Mammary epithelial cell (primary cell): ENCODE measurements at places on chromosomes 6 and 20.

DNA sequence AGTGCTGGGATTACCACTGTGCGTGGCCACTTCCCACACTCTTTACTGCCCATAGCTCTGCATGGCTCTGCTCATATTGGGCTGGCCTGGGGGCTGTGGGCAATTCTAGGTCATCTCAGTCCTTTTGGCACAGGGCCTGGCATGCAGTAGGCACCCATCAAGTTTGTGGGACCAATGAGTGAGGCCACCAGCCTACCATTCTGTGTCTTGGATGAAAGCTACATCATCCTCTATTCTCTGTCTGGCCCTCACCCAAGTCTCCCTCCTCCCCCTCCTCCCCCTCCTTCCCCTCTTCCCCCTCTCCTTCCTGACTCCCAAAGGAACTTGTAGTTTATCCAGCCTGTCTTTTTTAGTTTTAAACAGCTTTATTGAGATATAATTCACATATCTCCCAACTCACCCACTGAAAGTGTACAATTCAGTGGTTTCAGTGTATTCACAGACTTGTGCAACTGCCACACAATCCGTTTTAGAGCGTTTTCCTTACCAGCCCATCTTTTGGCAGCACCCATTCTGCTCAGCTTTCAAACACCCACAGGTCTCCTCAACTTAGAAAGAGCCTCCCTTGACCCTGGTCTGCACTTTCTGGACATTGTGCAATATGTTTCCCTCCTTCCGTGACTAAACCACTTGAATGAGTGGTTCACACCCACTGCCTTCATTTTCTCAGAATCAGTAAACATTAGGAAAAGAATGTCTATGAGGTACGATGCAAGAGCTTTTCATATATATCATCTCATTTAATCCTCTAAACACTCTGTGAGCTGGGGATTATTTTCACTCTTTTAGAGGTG lies 21.5 kb upstream of the MRPS18A start:
- DNase-seq, result peak; percentile 45

- DNase-seq, result no peak
Measured at GRCh38 chr6:74939721-74940620, 265.9 kb downstream of the COL12A1 start.

DNA sequence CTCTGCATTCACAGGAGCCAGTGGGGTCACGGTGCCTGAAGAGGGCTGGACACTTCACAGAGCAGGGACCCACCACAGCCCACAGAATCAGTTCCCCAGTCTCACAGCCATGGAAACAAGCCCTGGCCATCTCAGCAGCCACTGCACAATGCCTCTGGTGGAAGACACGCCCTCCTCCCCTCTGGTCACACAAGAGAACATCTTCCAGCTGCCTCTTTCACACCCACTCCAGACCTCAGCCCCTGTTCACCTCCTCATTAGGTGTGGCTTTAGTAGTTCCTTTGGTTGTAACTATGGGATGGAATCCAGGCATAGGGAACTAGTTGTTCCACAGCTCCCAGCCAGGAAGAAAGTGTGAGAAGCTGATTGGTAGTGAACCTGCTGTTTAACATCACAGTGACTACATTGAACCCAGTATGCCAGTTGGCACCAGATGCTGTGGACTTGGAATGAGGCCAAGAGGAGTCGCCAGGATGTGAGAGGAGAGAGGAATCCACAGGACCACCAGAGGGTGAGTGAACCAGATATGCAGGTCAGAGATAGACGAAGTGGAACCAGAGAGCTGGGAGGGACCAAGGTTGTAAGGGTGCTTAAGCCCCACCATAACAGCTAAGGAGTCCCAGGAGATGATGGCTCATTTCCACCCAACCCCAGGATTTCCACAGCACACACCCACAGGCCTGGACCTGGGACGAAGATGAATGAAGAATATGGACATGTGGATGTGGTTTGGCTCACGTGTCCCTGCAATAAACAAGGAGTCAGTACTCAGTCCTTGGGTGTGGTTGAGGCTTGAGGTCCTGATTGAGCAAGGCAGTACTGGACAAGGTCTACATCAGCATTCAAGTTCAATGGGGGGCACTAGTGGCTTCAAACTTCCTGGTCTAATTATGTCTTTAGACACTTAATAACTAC lies 8.8 kb upstream of the BTN3A3 start:
- DNase-seq, result peak; percentile 11

DNA sequence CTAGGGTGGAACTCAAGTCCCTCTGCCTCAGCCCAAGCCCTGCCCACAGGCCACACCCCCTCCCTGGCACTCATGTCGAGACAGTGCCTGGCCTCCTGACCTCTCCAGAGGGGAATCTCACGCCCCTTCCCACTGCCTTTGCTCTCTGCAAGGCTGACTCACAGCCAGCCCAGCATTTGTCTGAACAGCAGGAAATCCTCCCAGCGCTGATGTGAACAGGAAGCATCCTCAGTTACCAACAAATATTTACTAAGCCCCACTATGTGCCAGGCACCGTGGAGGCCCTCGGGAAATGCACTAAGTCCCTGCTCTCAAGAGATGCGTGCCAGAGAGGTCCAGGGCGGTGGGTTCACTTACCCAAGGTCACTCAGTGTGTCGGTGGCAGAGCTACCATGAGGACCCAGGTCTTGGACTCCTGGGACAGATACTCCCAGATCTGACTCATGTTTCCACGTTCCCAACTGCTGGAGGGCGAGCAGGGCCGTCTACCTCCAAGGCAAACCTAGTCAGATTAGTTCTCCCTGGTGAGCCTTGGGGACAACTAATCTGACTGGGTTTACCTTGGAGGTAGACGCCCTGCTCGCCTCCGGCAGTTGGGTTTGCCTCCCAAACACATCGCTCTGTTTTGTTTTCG lies 7.8 kb downstream of the ADA start:
- DNase-seq, result peak; percentile 73

DNA sequence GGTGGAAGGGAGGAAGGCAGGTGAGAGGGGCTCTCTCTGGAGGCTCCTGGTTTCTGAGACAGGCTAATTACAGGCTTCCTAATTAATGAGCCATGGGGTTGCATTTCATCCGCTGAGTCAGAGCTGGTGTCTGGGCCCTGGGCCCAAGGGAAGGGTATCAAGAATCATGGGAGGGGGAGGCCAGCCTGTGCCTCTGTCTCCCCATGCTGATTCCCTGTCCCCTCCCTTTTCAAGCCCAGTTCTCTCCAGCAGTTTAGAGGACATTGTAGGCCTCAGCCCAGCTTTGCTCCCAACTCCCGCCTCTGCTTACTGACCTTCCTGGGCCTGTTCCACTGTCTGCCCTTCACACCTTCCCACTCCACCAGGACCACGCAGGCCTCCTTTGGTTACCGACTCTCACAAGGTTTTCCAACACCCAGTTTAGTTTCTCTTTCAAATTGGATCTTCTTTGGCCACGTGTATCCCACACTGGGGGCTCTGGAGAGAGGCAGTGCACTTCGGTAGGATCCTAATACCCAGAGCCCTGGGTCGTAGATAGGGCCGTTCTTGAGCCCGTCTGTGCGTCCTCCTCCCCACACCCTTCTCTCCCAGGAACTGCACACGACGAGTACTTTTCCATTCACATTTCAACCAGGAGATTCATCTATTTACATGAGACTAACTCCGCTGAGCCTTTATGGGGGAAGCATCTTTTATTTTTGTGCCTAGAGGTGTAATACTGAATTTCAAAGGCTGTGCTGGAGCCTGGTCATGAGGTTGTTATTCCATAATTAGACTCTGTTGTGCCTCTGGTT lies 18.2 kb upstream of the AVP start:
- DNase-seq, result no peak

GRCh38 chr6:104483225-104483834 lies 376.4 kb downstream of the HACE1 start:
- no peak for DNase-seq

- no peak for DNase-seq
Measured at GRCh38 chr20:40675599-40676221, 13.3 kb downstream of the MAFB start.

- DNase-seq, result no peak
Measured at GRCh38 chr6:82251942-82252341, 4.4 kb upstream of the IBTK start.

- DNase-seq, result no peak
Measured at GRCh38 chr6:39420300-39421265, 98.1 kb upstream of the KCNK16 start.

GRCh38 chr6:104527761-104528415 lies 331.8 kb downstream of the HACE1 start:
- peak; percentile 27 for DNase-seq

DNA sequence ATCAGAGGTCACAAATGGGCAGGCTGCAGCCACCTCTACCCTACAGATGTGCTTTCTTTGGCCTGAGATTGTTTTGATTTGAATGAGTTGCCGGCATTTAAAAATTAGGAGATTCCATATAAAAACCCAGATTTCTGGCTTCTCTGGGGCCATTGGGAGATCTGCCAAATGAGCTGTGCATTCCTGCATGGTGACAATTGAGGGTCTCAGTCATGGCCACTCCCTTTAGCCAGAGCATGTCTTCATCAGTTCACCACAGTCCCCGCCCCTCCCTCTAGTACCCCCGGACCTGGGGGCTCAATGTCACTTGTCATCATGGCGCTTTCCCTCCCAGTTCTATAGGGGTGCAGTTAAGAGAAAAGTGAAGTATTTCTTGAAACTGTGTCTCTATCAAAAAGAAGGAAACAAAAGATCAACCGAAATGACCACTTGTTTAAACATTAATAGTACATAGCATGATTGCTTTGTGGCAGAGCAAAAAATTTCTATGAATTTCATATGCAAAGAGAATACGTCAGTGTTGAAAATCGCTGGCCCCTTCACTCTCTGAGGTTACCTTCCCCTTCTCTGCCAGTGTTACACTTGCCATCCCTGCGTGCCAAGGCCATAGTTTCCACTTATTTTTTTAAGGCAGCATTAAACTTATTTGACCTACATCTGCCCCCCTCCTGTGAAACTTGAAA lies 21.1 kb downstream of the EYA2 start:
- no peak for DNase-seq

- DNase-seq, result no peak
Measured at GRCh38 chr6:153787341-153787606, 251.8 kb upstream of the OPRM1 start.

DNA sequence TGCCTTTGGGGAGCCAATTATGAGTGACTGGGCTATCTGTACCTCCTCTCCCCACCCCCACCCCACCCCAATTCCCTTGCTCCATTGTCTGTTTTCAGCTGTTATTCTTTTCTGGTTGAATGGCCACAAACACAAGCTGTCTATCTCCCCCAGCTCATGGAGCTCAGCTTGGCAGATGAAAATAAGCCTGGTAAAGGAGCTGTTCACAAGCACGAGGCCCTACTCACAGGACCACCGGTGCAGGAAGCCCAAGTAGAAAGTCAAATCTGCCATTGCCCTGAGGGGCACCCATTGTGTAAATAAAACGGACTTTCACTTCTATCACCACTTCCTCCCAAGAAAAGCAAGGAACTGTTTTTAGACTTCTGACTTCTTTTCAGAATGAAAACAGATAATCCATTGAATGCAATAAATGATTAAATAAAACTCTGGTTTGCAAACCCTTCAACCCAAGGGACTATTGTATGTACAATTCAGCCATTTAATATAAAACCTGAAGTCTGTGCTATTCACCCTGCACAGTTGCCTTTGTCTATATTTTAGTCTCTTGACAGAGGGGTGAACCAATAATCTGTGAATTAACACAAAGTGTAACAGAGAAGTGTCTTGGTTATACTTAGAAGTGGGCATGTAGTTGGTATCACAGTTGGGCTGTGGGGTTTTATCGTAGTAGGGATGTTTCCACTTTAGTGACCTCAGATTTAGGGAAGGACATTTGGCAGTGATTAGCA lies 27.7 kb downstream of the RIPOR2 start:
- DNase-seq, result no peak

DNA sequence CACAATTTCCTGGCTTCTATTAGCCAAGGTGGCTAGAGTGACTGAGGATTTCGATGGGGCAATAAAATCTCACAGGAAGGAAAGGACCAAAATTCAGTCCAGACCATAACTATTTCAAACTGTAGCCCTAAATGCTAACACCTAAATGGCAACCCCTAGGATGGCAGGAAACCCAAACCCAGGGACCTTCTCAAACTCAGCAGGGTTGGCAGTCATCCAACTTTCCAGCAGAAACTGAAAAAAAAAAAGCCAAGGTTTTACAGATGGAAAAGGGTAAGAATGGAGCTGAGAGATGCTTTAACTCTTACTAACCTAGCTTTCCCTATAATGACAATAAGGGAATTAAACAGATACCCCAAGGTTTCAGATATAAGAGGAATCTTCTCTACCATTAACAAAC lies 10.5 kb downstream of the IBTK start:
- DNase-seq, result no peak

DNA sequence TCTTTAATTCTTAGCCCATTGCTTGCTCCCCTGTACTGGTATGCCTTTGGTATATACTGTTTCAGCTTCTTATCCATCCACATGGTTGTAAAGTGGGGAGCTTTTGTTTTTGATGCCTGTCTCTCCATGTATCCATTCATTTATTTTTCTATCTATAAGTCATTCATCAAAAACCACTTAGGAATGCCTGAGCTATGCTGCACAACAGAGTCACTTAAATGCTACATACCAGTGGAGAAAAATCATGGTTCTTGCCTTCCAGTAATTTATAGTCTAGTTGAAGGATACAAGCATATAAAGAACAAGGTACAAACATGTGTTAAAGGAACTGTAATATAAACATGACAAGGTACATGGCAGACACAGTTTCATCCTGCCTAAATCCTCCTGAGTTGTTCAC lies 347.3 kb downstream of the NRN1 start:
- no peak for DNase-seq

DNA sequence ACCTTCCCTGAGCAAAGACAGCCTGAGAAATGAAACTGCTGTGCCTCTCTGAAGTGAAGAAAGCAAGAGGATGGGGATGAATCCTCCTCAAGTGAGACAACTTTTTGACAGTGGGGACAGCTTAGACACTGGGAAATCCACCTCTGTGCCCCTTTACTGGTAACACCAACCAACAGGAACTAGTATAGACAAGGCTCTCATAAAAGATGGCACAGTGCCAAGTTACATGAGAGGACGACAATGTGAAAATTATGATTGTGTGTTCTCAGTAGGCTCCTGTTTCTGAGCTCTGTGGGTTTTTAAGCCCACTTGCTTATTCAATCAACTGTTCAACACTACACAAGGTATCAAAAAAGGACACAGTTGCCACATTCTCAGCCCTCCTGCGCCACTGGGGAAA lies 41.6 kb upstream of the LYRM2 start:
- DNase-seq, result no peak
